ENCODE measurements at places on chromosomes 2 and 18. TPM values are rescaled to one million over a fixed set of nuclear protein-coding genes. Genes with fewer than 3 reads are reported as not detected.

GAD1 gene
- total RNA-seq, result 29.8 TPM

REG3G gene
- total RNA-seq, result not detected

FNDC4 gene
- not detected for total RNA-seq

WDR12 gene
- 27.3 TPM for total RNA-seq

KYNU gene
- total RNA-seq, result 1.1 TPM

MC2R gene
- not detected for total RNA-seq

GALNT1 gene
- 5.4 TPM for total RNA-seq

SLC30A3 gene
- total RNA-seq, result not detected

FOXD4L1 gene
- not detected for total RNA-seq

CCBE1 gene
- total RNA-seq, result not detected

PLEKHH2 gene
- total RNA-seq, result 3.8 TPM

CHRND gene
- not detected for total RNA-seq

RNASEH1 gene
- total RNA-seq, result 28.1 TPM
